Stimulated activated CD4-positive, alpha-beta T cell treated with anti-CD3 and anti-CD28 coated beads, Interleukin-15, amount 100 ng/mL, for 24 hours (primary cell): ENCODE measurements at places on chromosomes 5 and 9.
A peak's percentile ranks its signal among the peaks of the same experiment; 100 is the strongest.

- no peak for DNase-seq
These were observed 10.4 kb downstream of the ENHO start for GRCh38 chr9:34512131-34513078.

GRCh38 chr5:6176102-6176693, 202.1 kb downstream of the MED10 start:
- no peak for DNase-seq

- DNase-seq = peak; percentile 2
These were observed 46.4 kb upstream of the SLCO6A1 start for GRCh38 chr5:102545175-102545574.

- no peak for DNase-seq
These were observed 36.7 kb upstream of the SLC2A8 start for GRCh38 chr9:127360250-127360649.

DNA sequence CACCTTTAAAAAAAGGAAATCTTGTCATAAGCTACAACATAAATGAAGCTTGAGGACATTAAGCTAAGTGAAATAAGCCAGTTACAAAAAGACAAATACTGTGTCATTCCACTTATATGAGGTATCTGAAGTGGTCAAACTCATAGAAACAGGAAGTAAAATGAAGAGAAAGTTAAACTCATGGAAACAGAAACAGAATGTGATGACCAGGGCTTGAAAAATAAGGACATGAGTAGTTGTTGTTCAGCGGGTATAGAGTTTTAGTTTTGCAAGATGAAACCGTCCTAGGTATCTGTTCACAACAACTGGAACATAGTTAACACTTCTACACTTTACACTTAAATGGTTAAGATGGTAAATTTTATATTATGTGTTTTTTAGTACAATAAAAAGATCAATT, 47.8 kb upstream of the SLC1A3 start:
- no peak for DNase-seq

- DNase-seq = no peak
These were observed 68.9 kb downstream of the COMMD10 start for GRCh38 chr5:116153687-116154174.

- DNase-seq = peak; percentile 71
These were observed 24.7 kb upstream of the RXRA start for GRCh38 chr9:134301387-134302129.

DNA sequence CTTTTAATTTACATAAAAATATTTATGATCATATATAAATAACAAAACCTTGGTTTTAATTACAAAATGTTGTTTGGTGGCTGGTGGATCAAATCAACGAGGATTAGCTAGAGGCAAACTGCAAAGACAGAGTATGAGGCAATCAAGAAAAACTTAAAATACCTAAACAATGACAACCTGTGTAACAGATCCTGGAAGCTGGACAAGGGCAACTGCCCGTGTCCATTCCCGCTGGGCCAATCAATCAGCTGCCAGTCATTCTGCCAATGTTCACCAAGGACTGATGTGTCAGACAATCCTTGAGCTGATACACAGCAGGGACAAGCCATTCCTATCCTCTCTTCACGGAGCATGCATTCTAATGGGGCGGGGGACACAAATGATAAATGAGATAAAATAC, 3.2 kb upstream of the TENT4A start:
- no peak for DNase-seq

- no peak for DNase-seq
These were observed 99.8 kb upstream of the DAP start for GRCh38 chr5:10860645-10861422.

GRCh38 chr9:137476856-137477255, 17.7 kb upstream of the NSMF start:
- DNase-seq = no peak

DNA sequence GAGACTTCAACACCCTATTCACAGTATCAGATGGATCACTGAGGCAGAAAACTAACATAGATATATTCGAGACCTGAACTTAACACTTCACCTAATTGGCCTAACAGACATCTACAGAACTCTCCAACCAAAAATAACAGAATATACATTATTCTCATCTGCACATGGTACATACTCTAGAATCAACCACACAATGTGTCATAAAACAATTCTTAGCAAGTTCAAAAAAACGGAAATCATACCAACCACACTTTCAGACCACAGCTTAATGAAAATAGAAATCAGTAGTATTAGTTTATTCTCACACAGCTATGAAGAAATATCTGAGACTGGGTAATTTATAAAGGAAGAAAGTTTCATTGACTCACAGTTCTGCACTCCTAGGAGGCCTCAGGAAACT, 387.9 kb downstream of the DEPDC1B start:
- DNase-seq = no peak

DNA sequence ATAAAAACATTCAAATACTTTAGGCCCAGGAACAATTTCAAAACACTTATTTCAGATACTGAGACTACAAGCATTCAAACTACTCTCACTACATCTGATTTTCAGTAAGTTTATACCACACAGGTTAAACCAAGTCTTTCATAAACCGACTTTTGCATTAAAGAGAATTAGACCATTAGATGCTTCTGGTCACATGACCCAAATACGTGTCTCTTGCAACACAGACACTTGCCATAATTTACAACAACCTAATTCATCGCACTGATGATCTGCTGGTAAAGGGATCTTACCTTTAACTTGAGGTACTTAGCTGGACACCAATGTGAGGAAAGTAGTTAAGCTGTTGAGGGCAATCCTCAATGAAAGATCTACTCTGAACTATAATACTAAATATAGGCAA, 3.2 kb downstream of the HNRNPH1 start:
- DNase-seq = no peak

DNA sequence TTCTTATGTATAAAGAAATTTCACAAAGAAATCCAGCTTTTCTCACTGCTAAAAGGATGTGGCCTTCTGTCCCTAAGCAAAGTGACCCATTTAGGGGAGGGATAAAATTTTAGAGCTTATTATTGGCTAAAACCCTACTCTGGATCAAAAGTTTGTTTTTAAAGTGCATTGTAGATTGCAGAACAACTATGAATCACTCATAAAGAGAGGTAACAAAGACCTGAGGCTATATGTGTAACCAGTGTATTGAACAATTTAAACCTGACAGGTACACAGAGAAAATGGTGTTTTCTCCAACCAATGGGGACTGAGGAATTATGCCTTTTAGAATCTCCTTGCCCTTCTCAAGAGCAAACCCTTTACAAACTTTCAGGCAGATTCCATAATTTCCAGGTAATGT, 86.6 kb downstream of the MUSK start:
- no peak for DNase-seq

DNA sequence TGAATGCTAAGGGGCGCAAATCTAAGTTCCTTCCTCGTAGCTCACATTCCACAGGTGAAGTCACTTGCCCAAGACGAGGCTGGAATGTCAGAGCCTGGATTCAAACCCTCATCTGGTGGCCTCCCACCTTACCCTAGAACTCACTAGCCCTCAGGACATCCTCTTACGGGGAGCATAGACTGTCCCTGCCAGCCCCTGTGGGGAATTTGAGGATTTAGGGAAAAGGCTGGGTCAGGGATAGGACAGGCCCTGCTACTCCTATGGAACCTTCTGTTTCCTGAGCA, 45.0 kb downstream of the IRF1 start:
- DNase-seq = no peak

GRCh38 chr9:96430377-96430776, 12.2 kb upstream of the ZNF367 start:
- no peak for DNase-seq

DNA sequence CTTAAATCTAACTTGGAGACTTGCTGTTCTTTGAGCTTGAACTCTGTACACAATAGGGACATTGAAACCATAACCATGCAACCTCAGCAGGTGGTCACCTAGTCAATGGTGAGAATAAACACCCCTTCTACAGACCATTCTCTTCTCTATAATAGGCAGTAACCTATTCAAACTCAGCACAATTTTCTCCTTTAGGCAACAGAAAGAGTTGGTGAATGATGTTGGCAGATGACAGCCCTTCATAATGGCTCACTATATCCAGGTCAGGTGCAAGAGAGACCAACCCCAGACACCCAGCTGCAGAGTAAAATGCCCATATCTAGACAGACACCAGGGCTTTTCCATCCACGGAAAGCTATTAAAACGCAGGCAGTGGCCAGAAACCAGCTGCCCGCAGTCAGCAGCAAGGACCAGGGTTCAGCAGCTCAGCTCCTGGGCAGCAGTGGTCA, 106.7 kb downstream of the SERINC5 start:
- no peak for DNase-seq

- no peak for DNase-seq
These were observed 124.4 kb upstream of the MSX2 start for GRCh38 chr5:174599992-174600391.

GRCh38 chr5:33892620-33893137, 889 bp upstream of the ADAMTS12 start:
- no peak for DNase-seq

DNA sequence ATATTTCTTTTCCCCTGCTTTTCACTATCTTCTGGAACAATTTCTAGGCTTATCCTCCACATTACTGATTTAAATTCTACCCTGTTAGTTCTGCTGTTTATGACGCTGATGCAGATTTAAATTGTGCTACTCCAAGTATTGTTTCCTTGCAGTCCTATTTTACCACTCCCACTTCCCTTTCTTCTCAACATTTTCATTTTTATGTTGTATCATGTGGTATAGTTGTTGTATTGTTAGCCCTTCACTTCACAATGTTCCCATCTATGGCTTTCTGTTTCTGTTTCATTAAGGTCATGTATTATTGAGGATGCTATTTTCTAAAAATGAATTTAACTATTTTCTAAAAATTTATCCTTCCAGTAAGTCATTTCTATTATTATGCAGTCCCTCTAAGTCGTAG, 254.4 kb downstream of the NDUFS4 start:
- DNase-seq = no peak

GRCh38 chr5:115770466-115770865, 46.0 kb downstream of the CDO1 start:
- DNase-seq = peak; percentile 30

DNA sequence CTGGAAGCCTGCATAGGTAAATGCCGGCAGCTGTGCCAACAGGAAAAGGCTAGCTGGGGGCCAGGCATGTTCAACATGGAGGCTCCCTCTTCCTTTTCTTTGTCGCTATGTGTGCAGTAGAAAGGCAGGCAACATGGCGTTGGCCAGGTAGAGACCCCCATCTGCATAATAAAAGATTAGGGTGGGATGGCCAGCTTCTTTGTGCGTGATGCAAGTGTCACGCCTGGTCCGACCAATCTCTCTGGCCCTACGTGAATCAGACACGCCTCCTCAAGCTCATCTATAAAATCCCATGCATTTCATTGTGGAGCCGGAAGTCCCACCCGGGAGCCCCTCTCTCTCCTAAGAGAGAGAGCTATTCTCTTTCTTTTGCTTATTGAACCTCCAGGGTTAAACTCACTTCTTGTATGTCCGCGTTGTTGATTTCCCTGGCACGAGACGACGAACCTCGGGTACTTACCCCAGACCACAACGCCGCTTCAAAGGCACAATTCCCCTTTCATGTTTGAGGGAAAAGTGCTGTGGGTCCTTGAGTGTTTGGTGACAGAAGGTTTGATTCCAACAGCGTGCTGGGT, 25.0 kb upstream of the C5orf47 start:
- DNase-seq = no peak

DNA sequence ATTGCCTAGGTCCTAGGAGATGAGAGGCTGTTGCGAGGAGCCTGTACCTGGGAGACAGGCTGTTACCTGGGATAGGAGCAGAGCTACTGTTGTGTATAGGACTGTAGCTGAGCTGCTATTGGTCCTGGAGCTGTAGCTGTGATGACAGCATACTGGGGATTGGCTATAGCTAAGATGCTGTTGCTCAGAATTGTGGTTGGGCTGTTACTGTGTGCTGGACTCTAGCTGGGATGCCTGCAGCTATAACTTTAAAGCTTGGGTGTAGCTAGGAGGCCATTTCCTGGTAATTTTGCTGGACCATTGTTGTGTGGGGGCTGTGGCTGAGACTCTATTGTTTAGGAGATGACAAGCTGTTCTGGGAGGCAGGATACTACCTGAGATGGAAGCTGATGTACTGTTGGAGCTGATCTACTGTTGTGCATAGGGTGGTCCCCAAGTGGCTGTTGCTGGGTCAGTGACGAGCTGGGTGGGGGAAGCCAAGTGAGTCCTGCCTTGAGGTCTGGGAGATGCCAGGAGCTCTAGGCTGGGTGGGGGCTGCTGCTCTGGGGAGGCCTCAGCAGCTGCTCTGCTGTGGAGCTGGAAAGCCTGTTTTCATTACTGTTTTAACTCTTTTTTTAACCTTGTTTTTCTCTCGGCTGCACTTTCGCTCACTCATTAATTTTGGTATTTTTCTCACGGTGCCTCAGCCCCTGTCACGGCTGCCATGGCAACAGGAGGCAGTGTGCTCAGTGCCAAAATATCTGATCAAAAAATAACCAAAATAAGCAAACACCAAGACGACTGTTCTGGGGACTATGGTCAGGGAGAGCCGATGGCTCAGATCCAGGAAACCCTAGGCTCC, 3.0 kb upstream of the PCDH1 start:
- DNase-seq = no peak

GRCh38 chr5:107696080-107696479, 25.3 kb upstream of the EFNA5 start:
- DNase-seq = no peak

- DNase-seq = no peak
These were observed 323.1 kb upstream of the KCNN2 start for GRCh38 chr5:114038756-114039155.
